ENCODE measurements at places on chromosomes 2 and 18.

DNA sequence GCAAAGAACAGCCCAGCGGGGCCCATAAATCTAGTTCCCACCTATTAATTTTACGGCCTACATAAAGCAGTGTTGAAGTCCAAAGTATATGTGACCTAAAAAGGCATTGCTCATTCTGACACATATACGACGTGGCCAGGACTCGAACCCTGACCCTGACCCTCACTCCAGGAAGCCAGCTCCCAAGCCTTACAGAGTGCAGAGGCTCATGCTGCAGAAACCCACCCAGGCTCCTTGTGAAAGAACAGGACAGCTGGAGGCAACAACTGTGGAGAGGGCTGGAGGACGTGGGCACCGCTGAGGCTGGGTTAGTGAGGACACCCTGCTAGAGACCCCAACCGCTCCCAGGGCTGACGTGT lies 221.6 kb downstream of the CYP26B1 start:
- DNase-seq: no peak

DNA sequence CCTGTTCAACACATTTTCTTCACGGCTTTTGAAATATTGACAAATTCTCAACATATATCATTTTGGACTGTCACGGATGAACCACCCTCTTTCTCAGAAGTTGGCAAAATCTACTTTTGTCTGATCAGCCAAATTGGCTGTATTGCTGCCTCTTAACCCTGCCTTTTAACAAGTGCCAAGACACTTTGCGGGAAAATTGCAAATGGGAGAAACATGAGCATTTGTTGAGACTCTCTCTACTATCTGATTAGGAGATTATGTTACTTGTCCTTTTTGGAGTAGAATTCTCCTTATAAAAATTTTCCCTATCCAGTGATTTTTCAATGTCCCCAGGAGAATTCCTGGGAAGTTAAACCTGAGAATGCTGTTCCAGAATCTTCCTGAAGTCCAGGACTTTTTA lies 256.2 kb upstream of the ZSWIM2 start:
- DNase-seq: no peak

GRCh38 chr18:24086082-24086481 lies 52.8 kb upstream of the CABYR start:
- DNase-seq: no peak

- DNase-seq: no peak
These were observed 10.3 kb downstream of the DNAH6 start for GRCh38 chr2:84526562-84526961.

DNA sequence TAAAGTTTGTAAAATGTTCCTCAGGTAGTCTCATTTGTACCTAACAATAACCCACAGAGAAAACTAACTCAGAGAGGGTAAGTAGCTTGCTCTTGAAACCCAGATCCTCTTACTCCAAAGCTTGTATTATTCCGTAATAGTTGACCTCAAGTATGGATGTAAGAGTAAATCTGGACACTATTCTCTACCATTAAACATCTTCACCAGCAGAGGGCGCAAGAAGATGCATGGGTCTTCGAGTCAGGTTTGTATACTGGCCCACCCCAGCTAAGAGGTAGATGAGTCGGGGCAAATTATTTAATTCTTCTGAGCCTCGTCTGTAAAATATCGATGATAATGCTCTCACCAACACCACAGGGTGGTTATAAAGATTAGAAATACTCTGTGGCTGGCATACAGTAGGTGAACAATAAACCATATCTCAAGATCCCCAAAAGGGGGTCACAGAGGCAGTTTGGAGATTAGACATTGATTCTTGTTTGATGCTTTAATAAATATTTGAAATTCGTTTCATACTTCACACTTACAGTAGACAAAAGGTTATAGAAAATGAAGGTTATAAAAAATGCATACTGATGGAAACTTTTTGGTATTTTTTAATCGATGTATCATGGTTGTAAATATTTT lies 3.5 kb upstream of the CABLES1 start:
- peak; percentile 84 for DNase-seq

GRCh38 chr18:11908182-11909060 lies at the start of gene MPPE1:
Gene MPPE1 (minus strand): TSS chr18:11908317. CDS start chr18:11897264, 11,053 bp downstream.
- DNase-seq: peak; percentile 95

DNA sequence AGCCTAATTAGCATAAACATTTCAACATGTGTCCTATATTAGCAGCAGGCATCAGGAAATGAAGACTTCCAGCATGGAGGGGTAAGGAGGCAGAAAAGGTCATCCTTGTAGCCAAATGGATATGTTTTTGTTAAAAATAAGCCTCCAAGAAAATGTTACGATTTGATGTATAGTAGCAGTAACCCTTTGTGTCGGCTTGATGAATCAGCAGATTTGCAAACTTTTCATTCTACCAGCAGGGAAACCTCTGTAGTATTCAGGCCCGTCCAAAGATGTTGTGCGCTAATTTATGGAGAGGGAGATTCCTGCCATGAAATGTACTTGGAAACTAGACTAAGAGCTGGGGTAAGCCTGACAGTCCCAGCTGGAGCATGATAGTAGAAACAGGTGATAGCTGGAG lies 780.8 kb upstream of the KLHL29 start:
- DNase-seq: no peak

DNA sequence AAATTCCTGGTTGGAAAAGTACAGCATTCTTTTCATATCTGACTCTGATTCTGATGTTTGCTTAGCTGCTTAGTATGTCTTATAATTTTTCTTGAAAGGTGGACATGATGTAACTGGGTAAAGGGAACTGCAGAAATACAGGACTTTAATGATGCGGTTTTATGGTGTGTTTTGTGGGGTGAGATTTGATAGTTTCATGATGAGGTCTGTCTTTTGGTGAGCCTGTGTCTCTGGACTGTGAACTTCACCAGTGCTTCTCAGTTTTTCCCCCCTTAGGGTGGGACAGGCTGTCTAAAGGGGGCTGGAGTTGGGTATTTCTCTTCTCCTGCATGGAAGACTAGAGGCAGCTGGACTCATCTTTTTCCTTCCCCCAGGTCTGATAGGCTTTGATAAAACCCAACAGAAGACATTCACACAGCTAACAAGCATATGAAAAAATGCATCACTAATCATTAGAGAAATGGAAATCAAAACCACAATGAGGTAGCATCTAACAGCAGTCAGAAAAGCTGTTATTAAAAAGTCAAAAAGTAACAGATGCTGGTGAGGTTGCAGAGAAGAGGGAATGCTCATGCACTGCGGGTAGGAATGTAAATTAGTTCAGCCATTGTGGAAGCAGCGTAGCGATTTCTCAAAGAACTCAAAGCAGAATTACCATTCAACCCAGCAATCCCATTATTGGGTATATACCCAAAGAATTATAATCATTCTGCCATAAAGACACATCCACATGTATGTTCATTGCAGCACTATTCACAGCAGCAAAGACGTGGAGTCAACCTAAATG lies 77.6 kb downstream of the EPC2 start:
- DNase-seq: no peak

- DNase-seq: no peak
These were observed 9.2 kb downstream of the OXER1 start for GRCh38 chr2:42754776-42755140.

DNA sequence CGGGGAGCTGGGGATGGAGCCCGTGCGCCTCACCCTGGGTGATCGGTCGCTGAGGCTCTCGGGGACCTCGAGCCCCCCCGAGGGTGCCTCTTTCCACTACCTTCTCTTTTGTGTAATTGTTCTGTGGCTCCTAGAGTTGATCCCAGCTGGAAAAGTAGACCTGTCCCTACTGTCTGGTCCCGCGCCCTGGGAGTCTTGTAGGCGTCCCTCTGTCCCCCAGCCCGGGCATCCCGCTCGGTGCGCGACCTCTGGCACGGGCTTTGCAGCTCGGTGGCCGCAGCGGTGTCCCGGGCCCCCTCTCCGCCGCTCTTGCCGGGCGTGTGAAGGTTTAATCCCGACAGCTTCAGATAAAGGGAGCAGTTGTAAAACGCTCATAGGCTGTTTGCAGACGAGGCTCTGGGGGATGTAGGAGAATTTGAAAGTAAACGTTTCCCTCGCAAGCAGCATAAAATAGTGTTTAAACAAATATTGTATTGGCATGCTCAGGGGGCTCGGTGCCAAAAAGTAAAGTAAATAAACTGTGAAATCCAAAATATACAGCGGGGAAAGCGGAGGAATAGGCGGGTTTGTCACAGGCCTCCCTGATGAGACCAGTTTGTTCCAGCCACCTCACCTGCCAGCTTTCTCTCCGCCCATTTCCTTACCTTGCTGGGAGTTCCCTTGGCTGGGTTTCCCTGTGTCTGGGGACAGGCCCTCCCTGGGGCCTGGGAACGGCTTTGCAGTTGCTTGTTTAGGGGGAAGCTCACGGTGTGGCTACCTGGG lies 1.9 kb downstream of the GLI2 start:
- peak; percentile 25 for DNase-seq

Data from RPMI8226 (cell line).